ENCODE measurements at places on chromosomes 16 and 17.

- DNase-seq, result no peak
These were observed 14.5 kb downstream of the ZFPM1 start for GRCh38 chr16:88467541-88467944.

- DNase-seq, result no peak
These were observed 271.6 kb downstream of the ABCC12 start for GRCh38 chr16:47884116-47884725.

GRCh38 chr17:34511265-34511664 is 68.1 kb upstream of the TMEM132E start:
- DNase-seq, result no peak

DNA sequence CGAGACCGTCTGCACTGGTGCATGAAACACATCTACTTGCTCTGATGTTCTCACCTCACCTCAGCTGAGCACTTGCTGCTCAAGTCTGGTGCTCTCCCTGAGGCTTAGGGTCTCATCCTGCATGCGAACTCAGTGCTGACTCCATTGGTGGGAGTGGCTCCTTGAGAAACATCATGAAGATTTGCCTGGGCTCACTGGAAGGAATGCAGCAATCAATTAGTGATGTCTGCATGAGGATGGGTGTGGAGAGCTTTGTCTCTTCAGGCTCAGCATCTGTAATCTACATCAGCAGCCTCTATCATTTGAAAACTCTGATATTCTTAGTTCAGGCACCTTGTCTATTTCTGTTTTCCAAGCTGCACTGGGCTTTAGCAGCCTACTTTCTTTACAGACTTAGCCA is 204.4 kb downstream of the IRF8 start:
- no peak for DNase-seq

GRCh38 chr17:35510052-35510451 is 27.4 kb downstream of the SLFN12L start:
- no peak for DNase-seq

GRCh38 chr16:11225677-11226549 is 30.1 kb downstream of the SOCS1 start:
- no peak for DNase-seq

- peak; percentile 81 for DNase-seq
These were observed 78.0 kb downstream of the MAP2K6 start for GRCh38 chr17:69492410-69493071.
